ENCODE measurements at places on chromosomes 11 and 22. TPM values are rescaled to one million over a fixed set of nuclear protein-coding genes. Genes with fewer than 3 reads are reported as not detected.

The ISX gene
- not detected for total RNA-seq

The SCGB1A1 gene
- not detected for total RNA-seq

The HOATZ gene
- total RNA-seq: not detected

The CNTF gene
- 2.2 TPM for total RNA-seq

The APLP2 gene
- total RNA-seq: 180 TPM

The SCGB1D1 gene
- not detected for total RNA-seq

The OR5P2 gene
- under 0.01 TPM for total RNA-seq

The TMEM45B gene
- total RNA-seq: not detected

The TEX54 gene
- not detected for total RNA-seq

The TOB2 gene
- 35.4 TPM for total RNA-seq

The MYBPC3 gene
- not detected for total RNA-seq

The USH1C gene
- not detected for total RNA-seq

The TRIM29 gene
- total RNA-seq: 1.3 TPM

The RAB39A gene
- total RNA-seq: not detected

The KRTAP5-10 gene
- not detected for total RNA-seq

The PKDREJ gene
- not detected for total RNA-seq

The PVALB gene
- not detected for total RNA-seq

The OLFML1 gene
- total RNA-seq: 1.9 TPM

The TYR gene
- not detected for total RNA-seq

The INS gene
- not detected for total RNA-seq

The CXCR5 gene
- not detected for total RNA-seq
